ENCODE measurements at places on chromosomes 2 and 18. TPM values are rescaled to one million over a fixed set of nuclear protein-coding genes. Genes with fewer than 3 reads are reported as not detected.

GRCh38 chr2:239983004-239983778 lies 42.0 kb downstream of the NDUFA10 start:
- no peaks in the 10 kb centered on the region for H3K27me3 ChIP-seq
- DNase-seq = no peak
- H3K4me1 ChIP-seq = no peaks in the 10 kb centered on the region
- peaks cover 29% of the 10 kb centered on the region for H3K36me3 ChIP-seq

- no peak overlapping the region for H3K4me3 ChIP-seq
- no peak overlapping the region for H3K27ac ChIP-seq
- H3K27me3 ChIP-seq = peaks cover 6% of the 10 kb centered on the region
- no peak for DNase-seq
- H3K4me1 ChIP-seq = no peaks in the 10 kb centered on the region
- no peaks in the 10 kb centered on the region for H3K36me3 ChIP-seq
Observed at GRCh38 chr18:3305354-3305762, 43.4 kb downstream of the MYL12B start.

LAMA3 gene
- total RNA-seq = 0.84 TPM

GRCh38 chr2:146125551-146125950 lies 1605.6 kb upstream of the ZEB2 start:
- H3K27ac ChIP-seq = no peak overlapping the region
- H3K36me3 ChIP-seq = no peaks in the 10 kb centered on the region
- H3K4me1 ChIP-seq = no peaks in the 10 kb centered on the region
- H3K27me3 ChIP-seq = no peaks in the 10 kb centered on the region
- H3K4me3 ChIP-seq = no peak overlapping the region

DNA sequence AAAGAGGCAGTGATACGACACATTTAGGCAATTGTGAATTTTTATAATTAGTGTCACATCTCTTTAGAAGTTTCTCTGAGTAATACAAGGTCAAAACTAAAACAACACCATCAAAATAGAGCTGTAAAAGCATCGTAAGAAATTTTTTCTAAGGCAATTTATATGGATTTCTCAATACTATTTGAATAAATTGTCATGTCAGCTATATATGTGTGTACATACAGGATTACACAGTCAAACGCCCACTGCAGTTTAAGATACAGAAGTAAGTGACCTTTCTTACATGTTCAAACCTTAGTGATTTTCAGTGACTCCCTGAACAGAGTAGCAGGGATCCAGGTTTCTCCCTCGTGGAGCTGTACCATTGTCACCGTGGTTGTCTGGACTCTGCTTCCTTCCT lies 129.1 kb upstream of the CBLN2 start:
- no peak for DNase-seq
- H3K4me1 ChIP-seq = peaks cover 8% of the 10 kb centered on the region
- no peaks in the 10 kb centered on the region for H3K36me3 ChIP-seq
- H3K27me3 ChIP-seq = peaks cover 8% of the 10 kb centered on the region
- H3K27ac ChIP-seq = no peak overlapping the region

DNA sequence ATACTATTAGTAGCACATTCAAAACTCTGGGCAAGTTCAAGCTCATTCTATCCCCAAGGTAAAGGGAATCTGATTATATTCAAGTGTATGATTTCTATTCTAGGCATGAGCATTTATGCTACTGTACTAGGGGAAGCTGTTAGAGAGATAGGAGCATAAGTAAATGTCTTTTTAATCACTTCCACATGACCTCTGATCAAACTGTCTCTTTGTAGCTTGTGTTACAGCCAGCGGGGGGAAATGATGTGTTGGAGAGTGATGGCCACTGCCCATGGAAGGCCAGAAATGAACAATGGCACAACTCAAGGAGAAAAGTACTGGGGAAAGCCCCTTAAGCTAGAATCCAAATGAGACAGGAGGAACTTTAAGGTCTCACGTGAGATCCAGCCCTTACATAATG lies 894.9 kb upstream of the CDH2 start:
- peaks cover 22% of the 10 kb centered on the region for H3K4me1 ChIP-seq
- no peaks in the 10 kb centered on the region for H3K36me3 ChIP-seq
- no peak for DNase-seq
- no peak overlapping the region for H3K4me3 ChIP-seq
- H3K27ac ChIP-seq = no peak overlapping the region

GRCh38 chr2:8583400-8584173 lies 98.3 kb upstream of the ID2 start:
- H3K27ac ChIP-seq = peak overlapping the region; percentile 93
- peak overlapping the region; percentile 27 for H3K4me3 ChIP-seq
- no peaks in the 10 kb centered on the region for H3K36me3 ChIP-seq
- H3K4me1 ChIP-seq = peaks cover 12% of the 10 kb centered on the region
- peaks cover 3% of the 10 kb centered on the region for H3K27me3 ChIP-seq

DNA sequence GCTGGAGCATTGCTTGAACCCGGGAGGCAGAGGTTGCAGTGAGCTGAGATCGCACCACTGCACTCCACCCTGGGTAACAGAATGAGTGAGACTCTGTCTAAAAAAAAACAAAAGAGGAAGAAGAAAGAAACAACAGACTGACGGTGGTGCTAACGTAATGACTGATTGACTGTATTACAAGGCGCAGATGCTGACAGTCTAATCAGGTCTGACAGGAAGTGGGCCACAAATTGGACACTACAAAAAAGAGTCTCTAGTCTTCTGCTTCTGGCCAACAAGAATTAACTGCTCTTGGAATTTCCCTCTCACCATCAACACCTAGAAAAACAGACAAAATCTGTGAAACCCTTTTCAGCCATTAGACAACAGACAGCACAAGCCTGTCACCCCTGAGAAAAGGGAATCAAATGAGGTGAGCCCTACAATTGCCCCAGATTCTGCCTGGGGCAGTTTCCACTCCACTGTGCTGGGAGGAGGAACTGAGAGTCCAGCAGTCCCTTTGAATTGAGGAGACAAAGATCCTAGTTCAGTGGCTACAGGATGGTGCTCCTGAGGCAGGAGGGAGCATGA lies 43.3 kb downstream of the SNED1 start:
- H3K4me3 ChIP-seq = no peak overlapping the region
- H3K4me1 ChIP-seq = no peaks in the 10 kb centered on the region
- H3K27me3 ChIP-seq = peaks cover 41% of the 10 kb centered on the region
- no peak overlapping the region for H3K27ac ChIP-seq
- no peak for DNase-seq

NR4A2 gene
- total RNA-seq = 7.9 TPM

DNA sequence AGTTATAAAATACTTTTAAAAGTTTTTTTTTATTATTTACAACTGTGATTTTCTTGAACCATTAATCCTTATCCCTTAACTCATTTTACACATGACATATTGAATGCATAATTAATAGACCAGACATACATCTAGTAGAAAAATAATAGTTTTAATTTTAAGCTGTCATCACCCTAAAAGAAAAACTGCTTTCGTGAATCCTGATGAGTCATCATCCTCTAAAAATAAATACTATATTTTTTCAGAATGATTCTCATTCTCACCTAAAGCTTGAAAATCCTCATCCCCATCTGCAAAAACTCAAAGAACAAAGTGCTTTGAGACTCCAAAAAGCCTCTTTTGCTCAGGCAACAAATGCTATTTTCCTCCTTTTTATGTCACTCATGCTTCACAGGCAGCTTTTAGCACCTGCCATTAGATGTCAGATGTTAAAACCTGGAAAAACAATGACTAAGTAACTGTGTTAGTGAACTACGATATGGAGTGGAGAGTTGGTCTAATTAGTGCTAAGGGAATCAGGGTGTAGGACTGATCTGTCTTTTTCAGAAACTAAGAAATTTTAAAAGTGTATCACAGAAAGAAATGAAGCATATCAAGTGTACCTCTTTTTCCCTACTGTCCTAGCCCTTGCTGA lies 297.6 kb downstream of the TMX3 start:
- no peak overlapping the region for H3K27ac ChIP-seq
- no peak for DNase-seq
- H3K27me3 ChIP-seq = no peaks in the 10 kb centered on the region
- no peaks in the 10 kb centered on the region for H3K36me3 ChIP-seq
- no peaks in the 10 kb centered on the region for H3K4me1 ChIP-seq

DNA sequence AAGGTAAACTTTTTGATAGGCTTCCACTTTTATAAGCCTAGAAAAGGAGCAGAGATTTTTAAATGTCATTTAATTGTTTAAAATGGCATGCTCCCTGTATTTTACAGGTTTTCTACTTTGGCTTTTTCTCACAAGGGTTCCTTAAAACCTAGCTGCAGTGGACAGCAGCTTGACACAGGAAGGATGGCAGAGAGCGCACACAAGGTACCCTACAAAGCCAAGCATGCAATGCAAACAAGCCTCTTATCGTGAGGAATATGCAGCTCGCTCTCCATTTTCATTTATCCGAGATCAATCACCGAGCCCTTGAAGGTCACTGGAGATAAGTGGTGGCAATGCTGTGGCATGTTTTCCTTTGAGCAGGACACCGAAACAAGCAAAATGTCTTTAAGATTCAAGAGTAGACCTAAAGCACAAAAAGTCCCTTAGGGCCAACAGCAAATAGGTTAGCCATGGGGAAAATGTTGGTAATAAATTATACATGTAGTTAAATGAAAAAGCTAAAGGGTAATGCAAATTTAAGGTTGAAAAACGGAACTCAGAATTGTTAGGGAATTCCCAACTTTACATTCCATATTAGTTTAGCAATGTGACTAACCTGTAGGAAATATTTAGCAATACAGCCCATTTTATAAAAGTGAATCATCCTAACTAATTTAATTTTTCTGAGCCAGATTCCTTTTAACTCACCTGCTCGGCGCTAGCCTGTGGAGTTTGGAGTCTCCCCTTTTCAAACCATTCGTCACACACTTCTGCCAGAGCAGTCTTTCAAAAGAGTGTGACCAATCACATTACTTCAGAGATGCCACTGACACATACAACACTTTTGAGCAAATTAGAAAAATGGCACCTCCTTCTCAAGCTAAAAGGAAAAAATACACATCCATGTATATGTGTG lies 337.9 kb upstream of the PKDCC start:
- peaks cover 21% of the 10 kb centered on the region for H3K4me1 ChIP-seq
- peaks cover 19% of the 10 kb centered on the region for H3K27me3 ChIP-seq
- H3K27ac ChIP-seq = no peak overlapping the region
- H3K4me3 ChIP-seq = no peak overlapping the region
- no peak for DNase-seq

- no peaks in the 10 kb centered on the region for H3K27me3 ChIP-seq
- H3K4me3 ChIP-seq = no peak overlapping the region
- DNase-seq = no peak
- peaks cover 24% of the 10 kb centered on the region for H3K36me3 ChIP-seq
Observed at GRCh38 chr2:135149251-135149650, 97.2 kb downstream of the RAB3GAP1 start.

POTEF gene
- total RNA-seq = 37.8 TPM

- no peak overlapping the region for H3K27ac ChIP-seq
- H3K27me3 ChIP-seq = peaks cover 9% of the 10 kb centered on the region
- no peak for DNase-seq
- peaks cover 13% of the 10 kb centered on the region for H3K36me3 ChIP-seq
- H3K4me1 ChIP-seq = peaks cover 3% of the 10 kb centered on the region
Observed at GRCh38 chr2:210517264-210517663, 39.1 kb upstream of the CPS1 start.

DNA sequence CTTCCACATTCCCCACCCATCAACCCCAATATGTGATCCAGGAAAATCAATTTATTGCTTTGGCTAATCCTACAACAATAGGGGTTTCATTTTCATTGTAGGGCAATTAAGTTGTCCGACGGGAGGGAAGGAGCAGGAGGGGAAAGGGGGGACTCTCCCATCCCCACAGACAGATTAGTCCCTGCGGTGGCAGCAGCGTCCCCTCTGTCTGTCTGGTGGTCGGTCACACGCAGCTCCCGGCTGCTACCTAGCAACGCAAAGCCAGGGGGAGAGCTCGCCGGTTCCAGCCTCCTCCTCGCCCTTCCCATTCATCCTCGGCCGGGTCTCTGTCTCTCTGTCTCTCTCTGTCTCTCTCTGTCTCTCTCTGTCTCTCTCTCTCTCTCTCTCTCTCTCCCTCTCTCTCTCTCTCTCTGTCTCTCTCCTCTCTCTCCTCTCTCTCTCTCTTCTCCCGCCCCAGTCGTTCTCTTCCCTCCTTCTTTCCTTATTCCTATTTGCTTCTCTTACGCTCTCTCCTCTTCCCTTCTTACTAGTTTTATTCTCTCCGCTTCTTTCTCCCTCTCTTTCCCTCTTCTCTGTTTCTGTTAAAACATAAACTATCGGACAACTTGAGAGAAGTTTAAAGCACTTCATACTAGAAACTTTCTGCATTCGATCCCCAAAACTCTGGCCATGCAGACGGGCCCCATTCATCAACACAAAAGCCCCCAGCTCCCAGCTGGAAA lies 1.2 kb downstream of the LRP2 start:
- peak overlapping the region; percentile 91 for H3K4me3 ChIP-seq
- H3K27me3 ChIP-seq = peaks cover 26% of the 10 kb centered on the region
- peaks cover 27% of the 10 kb centered on the region for H3K4me1 ChIP-seq
- peak; percentile 10 for DNase-seq
- peaks cover 1% of the 10 kb centered on the region for H3K36me3 ChIP-seq
- peak overlapping the region; percentile 93 for H3K27ac ChIP-seq

MMADHC gene
- total RNA-seq = 83.9 TPM

DNA sequence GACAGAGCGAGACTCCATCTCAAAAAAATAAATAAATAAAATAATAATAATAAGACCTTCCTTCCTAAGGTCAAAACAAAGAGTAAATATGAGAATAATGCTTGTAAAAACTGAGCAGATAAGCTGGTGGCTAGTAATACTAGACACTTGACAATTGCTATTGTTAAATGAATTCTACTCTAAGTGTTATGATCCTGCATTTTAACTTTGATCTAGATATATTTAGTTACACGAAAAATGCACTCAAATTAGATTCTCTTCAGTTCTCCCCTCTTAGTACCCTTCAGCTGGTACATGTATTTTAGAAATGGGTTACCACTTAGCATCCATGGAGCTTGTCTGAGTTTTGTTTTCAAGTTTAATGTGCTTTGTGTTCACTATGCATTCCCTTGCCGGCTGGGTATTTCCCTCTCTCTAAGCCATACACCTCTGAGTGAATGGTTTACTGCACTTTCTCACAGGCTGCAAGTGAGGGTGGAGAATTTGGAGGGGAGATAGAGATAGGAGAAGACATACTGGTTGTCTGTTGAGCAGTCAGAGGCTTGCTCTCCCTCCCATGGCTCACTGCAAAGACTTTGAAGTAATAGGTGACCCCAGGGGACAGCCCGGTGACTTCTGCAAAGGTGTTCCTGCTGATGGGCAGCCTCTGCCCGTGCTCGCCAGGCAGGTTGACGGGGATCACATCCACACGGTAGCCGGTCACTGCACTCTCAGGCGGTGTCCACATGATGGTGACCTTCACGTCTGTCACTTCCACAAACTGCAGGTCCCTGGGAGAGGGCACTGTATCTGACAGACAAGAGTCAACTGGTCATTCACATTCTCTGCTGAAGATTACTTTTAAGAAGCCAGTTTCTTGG lies 29.9 kb downstream of the FN1 start:
- peak overlapping the region; percentile 4 for H3K27ac ChIP-seq
- H3K36me3 ChIP-seq = peaks cover 60% of the 10 kb centered on the region
- no peak for DNase-seq

DNA sequence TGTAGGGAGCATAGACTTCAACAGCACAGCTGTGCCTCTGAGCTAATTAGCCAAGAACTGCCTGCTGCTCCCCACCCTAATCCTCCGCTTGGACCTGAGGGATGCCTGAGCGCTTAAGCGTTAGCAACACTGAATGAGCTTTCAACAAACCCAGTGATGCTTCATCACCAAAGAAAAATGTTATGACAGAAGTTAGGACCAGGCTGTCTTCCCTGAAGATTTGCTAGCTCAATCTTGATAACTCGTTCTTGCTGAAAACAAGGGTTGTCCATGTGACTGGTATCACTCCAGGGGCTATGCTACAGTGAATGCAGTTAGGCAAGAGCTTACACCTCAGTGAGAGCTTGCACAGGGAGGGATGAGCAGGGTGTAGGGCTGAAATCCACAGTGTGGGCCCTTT lies 190.7 kb upstream of the SIX2 start:
- no peak for DNase-seq
- peaks cover 1% of the 10 kb centered on the region for H3K36me3 ChIP-seq
- peaks cover 10% of the 10 kb centered on the region for H3K4me1 ChIP-seq
- H3K27me3 ChIP-seq = peaks cover 4% of the 10 kb centered on the region

LBX2 gene
- total RNA-seq = 9.3 TPM
